ENCODE measurements at places on chromosomes 7 and 10.

- DNase-seq = no peak
Measured at GRCh38 chr10:21737106-21737505, 203.1 kb downstream of the MLLT10 start.

GRCh38 chr7:133152875-133153274 lies 71.0 kb upstream of the CHCHD3 start:
- DNase-seq = no peak

GRCh38 chr7:101816595-101817470 lies 593 bp upstream of the CUX1 start:
- no peak for DNase-seq

DNA sequence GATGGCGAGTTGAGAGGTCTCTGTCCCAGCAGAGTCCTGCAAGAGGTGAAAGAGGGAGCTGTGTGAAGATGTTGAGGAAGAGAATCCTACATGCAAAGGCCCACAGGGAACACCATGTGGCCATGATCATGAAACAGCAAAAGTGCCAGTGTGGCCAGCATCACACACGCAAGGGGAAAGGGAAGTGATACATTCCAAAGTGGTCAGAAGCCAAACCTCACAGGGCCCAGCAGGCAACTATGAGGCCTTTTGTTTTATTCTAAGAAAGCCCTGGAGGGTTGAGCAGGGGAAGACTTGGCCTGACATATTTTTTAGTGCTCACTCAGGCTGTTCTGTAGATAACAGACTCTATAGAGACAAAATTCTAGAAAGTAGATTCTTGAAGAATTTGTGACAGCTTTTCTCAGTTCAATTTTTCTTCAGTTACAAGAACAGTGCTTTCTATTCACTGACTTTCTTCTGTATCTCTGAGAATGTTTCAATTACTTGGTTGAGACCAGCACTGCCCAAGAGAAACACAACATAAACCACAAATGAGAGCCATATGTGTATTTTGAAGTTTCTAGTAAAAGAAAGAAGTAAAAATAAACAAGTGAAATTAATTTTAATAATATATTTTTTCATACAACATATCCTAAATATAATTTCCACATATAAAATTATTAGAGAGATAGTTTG lies 82.3 kb downstream of the HTR7 start:
- no peak for DNase-seq

DNA sequence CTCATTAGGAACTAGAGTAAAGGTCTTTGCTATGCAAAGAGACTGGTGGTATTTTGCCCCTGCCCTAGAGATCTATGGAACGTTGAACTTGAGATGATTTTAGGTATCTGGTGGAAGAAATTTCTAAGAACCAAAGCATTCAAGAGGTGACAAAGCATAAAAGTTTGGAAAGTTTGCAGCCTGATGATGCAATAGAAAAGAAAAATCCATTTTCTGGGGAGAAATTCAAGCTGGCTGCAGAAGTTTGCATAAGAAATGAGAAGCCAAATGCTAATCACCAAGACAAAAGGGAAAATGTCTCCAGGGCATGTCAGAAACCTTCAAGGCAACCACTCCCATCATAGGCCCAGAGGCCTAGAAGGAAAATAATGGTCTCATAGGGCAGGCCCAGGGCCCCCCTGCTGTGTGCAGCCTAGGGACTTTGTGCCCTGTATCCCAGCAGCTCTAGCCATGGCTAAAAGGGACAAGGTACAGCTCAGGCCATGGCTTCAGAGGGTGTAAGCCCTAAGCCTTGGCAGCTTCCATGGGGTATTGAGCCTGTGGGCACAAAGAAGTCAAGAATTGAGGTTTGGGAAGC lies 16.5 kb downstream of the TFPI2 start:
- DNase-seq = no peak

DNA sequence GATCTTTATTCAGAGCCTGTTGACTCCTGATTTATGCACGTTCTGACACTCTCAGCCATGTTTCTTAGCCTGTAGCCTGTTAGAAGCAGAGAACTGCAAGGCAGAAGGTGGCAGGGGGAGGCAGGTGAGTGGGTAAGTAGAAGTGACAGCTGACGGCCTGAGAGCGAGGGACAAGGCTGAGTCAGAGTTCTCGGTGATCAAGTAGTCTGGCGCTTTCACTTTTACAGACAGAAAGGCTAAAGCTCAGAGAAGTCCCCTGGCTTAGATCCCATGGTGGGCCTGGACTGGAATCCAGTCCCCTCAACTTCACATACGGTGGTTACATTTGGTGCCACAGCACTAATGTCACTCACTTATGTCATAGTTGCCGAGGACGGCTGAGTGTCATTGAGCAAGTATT lies 139.0 kb downstream of the TACC2 start:
- no peak for DNase-seq

GRCh38 chr10:409408-410040 lies 274.3 kb downstream of the ZMYND11 start:
- no peak for DNase-seq

DNA sequence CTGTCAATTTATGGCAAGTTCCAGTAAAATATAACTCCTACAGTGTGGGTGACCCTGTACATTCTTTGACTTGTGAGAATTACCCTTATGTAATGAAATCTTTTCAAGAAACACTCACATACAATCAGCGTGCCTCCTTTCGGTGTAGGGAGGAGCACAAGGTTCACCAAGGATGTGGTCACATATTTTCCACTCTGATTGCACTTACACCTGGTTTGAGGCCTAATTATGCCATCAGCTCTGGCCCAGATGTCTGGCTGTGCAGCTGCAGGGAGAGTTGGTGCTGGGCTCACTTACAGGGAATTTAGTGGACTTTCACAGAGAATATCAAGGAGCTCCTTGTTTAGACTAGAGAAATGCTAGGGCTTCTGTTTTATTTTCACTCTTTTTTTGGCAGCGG lies 146.0 kb upstream of the STEAP4 start:
- DNase-seq = no peak
